ENCODE measurements at places on chromosomes 5 and 9.
A peak's percentile ranks its signal among the peaks of the same experiment; 100 is the strongest.

- DNase-seq: no peak
Measured at GRCh38 chr9:124132671-124133147, 121.1 kb downstream of the LHX2 start.

- DNase-seq: no peak
Measured at GRCh38 chr5:141628175-141628788, 8.4 kb downstream of the HDAC3 start.

GRCh38 chr9:134066526-134066912, 1.3 kb downstream of the BRD3 start:
- DNase-seq: peak; percentile 57

DNA sequence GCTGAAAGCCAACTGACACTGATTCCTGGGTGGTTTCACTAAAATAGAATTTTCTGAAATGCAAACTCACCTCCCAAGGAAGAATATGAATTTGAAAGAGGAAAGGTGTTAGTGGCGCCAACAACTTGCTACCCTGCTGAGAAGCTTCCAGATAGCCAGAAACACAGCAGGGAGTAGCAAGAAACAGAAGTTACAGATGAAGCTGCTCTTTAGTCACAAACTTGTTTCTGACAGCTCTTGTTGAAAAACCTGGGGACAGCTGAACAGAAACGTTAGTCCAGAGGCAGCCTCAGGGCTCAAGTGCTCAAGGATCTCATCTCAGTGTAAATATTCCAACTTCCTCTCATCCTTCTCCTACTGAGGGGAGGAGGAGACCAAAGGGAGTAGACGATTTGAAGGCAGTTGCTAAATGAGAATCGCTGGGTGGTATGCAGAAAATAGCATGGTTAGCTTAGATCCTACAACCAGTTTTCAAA, 184.1 kb downstream of the PDE4D start:
- no peak for DNase-seq

- no peak for DNase-seq
Measured at GRCh38 chr5:116581910-116582309, 7.3 kb upstream of the SEMA6A start.

DNA sequence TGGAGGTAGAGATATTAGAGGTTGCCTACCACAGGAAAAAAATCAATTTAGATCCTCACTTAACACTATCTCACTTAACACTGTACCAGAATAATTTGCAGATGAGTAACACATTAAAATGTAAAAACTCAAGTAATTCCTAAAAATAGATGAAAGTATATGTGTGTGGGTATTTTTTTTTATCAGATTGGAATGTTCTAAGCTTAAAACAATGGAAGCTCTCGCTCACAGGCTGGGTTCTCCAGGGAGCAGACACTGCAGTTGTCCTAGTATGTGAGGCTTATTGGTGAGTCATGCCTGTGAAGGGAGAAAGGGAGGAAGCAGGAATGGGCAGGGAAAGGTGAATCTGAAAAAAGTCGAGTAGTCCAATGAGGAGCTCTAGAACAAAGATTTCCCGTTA, 181.3 kb upstream of the ZNF608 start:
- DNase-seq: no peak

Data from suppressor macrophage (primary cell).